AG04450 (cell line): ENCODE measurements at places on chromosomes 6 and 20.
A peak's percentile ranks its signal among the peaks of the same experiment; 100 is the strongest.

GRCh38 chr6:112881828-112882780, 535.0 kb downstream of the RFPL4B start:
- DNase-seq = no peak

DNA sequence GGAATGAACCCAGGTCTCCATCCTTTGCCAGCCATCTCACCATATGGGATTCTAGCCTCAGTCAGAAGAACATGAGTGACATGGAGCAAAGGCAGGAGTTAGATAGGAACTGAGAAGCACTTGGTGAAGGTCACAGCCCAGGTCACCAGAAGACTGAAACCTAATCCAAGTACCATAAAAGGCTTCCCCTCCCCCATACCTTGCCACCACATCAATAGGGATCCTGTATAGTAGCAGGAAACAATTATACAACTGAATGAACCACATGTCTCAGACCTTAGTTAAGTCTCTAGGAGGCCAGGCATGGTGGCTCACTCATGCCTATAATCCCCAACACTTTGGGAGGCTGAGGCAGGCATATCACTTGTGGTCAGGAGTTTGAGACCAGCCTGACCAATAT, 49.6 kb downstream of the KIZ start:
- DNase-seq = no peak

DNA sequence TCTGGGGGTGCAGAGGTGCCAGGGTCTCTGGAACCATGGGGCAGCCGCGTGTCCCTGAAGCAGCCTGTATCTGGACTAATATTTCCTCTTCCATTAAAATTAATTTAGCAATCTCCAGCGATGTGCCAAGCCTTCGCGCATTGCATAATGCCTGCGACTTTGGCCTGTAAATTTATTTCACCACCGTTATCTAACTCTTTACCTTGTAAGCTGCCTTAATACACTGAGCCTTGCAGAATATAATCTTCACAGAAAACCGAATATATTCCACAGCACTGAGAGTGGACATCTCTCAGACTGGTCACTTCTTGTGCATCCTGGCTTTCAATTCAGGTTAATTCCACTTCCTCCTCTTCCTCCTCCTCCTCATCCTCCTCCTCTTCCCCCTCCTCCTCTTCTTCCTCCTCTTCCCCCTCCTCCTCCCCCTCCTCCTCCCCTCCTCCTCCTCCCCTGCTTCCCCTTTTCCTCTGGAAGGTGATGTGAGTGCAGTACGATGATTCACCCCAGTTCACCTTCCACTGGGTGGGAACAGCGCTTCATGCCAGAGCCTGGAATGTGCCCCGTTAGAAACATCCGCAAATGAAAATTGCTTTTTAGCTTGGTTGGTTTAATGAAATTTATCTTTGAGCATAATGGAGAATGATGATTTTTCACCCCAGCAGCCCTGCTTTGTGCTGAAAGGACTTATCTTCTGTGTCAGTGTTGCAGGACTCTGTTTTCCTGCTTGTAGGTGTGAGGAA, 101.4 kb downstream of the CDH4 start:
- no peak for DNase-seq

DNA sequence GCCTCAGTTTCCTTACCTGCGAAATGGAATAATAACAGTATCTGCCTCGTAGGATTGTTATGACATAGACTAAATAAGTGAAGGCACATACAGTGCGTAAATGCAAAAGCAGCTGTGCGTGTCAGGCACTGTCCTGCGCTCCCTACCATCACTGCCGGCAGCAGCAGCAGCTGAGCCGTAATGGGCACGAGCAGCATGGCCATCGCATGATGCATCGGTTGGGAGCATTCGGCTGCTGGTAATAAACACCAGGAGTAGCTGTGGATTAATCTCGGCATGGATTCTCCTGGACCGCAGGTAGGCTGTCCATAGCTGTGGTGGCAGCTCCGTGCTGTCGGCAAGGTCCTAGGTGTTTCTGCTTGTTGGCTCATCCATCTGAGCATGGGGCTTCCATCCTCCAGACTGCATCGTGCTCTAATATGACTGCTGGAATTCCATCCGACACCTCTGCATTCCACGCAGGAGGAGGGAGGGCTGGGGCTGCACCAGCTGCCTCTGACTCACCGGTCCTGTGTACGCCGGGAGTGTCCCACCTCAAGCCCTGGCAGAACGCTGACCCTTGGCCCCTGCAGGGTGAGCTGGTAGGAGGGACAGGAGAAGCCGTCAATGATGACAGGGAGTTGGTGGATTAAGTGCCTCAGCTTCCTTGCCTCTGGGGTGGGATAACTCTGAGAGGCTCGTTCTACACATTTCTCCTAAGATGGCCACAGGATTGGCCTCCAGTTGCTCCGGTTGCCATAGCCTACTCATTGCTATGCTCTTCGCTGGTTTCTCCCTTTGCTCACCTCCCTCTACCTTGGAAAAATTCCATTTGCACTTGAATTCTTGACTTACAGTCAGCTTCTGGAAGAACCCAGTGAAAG, 100.9 kb upstream of the PMEPA1 start:
- no peak for DNase-seq

DNA sequence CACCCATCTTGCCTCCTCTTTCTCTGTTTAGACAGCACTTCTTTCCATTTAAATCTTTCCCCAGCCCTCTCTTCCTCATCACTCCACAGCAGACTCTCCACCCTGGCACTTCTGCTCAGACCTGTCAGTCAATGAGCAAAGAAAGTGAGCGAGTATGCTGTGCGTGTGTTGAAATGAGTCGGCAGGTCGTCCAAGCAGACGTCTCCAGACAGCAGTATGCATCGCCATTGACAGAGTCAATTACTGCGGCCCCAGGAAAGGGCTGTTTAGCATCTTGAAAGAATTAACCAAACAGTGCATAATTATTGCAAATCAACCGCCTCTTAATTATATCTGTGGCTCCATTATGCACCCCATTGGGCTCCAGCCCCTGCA, 54.8 kb upstream of the KCNG1 start:
- DNase-seq = no peak

DNA sequence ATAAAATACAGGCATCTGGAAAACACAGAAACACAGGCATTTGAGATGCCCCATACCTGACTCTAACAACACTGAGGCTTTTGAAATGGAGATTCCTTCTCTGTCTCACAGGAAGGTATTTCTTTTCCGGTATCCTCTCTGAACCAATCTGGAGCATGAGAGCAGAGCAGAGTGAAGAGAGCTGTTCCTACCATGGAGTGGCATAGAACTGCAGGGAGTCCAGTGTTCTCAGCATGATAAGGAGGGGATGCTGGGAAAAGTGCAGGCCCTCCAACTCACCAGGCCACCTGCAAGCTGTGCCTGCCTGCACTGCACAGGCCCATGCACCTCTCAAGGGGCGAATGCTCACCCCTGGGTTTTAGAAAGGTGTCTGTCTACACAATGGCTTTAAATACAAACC, 89.2 kb downstream of the FOXA2 start:
- DNase-seq = no peak

- no peak for DNase-seq
These were observed 253.4 kb upstream of the MOCS1 start for GRCh38 chr6:40187535-40188144.

DNA sequence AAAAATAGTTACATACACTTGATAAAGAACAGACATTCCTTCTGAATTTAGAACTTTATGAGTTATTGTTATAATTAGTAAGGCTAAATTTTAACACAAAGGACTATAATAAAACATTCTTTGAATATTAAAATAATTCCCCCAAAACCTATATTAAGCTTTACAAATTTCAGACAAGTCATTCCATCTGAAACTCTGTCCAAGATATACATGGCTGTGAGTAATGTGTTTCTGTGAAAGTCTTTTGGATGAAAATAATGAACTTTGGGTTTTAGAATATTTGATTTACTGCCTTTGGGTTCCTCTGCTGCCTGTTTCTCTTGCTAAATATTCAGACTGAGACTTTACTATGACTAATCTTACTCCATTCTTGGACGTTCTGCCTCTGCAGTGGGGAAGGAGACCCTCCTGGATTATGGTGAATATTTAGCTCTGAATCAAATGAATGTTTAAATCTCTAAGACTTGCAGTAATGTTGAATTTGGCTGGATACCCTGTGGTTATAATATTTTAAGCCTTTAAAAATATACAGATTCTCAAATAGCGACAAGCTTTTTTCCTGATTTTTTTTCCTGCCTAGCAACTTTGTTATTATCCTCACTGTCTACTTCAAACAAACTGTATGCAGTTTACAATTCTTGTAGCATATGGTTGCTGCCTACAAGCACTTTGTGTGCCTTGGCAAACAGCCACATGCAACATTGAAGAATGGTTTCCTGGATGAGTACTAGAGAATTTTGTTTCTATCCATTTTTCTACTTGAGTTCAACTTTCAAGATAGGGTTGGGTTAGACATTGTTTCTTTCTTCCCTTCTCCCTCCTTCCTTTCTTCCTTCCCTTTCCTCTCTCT, 51.4 kb downstream of the TXLNB start:
- DNase-seq = peak; percentile 89

DNA sequence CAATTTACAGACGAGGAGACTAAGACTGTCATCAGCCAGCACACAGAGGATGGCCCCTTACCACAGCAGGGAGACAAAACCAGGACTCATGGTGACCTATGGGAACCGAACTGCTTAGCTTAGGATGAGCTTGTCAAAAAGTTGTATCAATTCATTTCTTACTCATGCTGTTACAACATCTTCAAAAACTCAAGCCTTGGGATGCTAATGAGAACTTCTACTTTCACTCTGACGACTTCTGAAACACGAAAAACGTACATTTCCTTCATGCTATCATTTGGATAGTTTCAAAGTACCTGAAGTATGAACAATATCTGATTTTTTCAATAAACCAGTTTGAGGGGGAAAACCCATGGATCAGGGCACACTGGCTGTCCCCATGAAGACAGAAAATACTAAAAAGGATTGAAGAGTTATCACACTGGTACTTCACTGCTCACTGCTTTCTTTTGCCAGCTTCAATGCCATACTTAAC, 31.9 kb downstream of the HIVEP2 start:
- no peak for DNase-seq
